ENCODE measurements at places on chromosomes 4 and X.

GRCh38 chrX:72243472-72243871 lies 4.6 kb upstream of the ERCC6L start:
- DNase-seq = peak; percentile 33

- no peak for DNase-seq
These were observed 225.5 kb downstream of the PARM1 start for GRCh38 chr4:75158451-75158850.

- DNase-seq = no peak
These were observed 31.0 kb upstream of the BEX4 start for GRCh38 chrX:103183912-103184311.

DNA sequence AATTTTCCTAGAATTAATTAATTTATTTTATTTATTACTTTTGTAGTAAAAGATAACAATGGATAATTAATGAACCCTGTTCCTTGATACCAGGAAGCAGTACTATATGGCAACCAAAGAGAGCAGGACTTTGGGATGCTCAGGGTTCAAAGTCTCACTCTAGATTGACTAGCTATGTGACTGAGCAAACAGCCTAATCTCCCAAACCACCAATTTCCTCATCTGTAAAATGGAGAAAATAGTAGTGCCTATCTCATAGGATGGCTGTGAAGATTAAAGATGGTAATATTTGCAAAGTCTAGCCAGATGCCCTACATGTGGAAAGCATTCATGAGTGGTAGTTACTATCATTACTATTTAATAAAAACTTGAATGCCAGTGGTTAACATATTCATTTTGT lies 97.6 kb downstream of the PRDM5 start:
- DNase-seq = no peak

GRCh38 chrX:149704664-149705063 lies 7.2 kb upstream of the MAGEA11 start:
- no peak for DNase-seq

- peak; percentile 52 for DNase-seq
These were observed 69.8 kb downstream of the ZNF827 start for GRCh38 chr4:145868637-145869409.

- no peak for DNase-seq
These were observed 790 bp downstream of the CLGN start for GRCh38 chr4:140426610-140427105.

- DNase-seq = peak; percentile 86
These were observed 126.0 kb downstream of the LDB2 start for GRCh38 chr4:16772366-16772850.

GRCh38 chr4:45425135-45425534 lies 698.7 kb downstream of the GABRG1 start:
- DNase-seq = no peak

DNA sequence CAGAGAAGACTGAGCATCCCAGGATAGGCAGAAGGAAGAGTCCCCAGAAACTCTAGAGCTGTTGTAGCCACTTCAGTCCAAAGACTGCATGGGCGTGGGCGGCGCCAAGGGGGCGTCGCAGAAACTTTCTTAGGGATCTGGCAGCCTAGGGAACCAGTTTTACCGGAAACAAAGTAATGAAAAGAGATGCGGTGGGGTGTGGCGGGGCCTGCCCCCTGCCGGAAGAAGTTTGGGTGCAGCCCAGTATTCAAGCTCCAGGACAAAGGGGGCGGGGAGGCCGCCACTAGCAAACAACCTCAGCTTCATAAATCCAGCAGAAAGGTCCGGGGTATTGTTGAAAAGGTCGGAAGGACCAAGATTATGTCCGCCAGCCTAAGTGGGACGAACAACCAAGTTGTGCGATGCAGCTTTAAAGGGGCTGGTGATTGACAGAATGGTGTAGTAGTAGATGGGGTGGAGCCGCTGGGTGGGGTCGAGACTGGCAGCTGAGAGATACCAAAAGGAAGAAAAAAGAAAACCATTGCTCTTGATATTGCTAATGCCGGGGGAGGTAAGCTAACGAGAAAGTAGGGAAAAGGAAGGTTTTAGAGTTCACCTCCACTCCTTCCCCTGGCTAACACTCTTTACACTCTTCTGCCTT lies 190.5 kb downstream of the RRAGB start:
- peak; percentile 2 for DNase-seq

- DNase-seq = no peak
These were observed 1.7 kb downstream of the NELFA start for GRCh38 chr4:2006956-2007653.

DNA sequence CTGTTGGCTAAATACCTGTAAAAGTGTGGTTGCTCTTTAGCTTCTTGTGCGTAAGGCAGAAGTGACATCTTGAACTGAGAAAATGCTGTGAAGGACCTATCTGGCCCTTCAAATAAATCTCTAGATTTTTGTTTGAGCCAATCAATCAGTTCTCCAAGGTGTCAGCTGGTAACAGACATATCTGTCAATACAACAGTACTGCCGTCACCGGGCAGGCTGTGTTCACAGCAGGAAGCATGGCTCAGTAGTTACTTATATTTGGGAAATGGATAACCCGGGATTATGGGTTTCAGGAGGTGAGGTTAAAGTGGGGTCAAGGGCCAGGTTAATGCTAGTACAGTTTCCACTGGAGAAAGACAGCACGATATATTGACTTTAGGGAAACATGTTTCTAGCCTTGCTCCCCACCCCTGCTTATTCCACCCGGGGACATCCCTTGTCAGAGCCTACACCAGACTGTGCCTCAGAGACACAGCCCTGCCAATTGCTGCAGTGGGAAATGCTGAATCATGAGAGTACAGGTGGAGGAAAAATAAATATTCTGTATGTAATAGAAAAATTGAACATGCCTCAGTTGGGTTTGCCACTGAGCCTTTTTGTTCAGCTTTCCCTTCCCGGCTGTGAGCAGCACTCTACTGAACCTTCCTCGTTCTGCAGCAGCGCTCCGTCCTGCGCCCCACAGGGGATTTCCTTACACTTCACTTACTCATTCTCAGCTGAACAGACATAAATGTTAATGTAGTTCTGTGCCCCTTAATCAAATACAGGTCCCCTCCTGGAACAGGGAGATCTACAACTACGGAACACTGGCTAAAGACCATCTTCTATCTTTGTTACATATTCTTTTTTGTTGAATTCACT lies 121.1 kb downstream of the MGST2 start:
- DNase-seq = no peak

DNA sequence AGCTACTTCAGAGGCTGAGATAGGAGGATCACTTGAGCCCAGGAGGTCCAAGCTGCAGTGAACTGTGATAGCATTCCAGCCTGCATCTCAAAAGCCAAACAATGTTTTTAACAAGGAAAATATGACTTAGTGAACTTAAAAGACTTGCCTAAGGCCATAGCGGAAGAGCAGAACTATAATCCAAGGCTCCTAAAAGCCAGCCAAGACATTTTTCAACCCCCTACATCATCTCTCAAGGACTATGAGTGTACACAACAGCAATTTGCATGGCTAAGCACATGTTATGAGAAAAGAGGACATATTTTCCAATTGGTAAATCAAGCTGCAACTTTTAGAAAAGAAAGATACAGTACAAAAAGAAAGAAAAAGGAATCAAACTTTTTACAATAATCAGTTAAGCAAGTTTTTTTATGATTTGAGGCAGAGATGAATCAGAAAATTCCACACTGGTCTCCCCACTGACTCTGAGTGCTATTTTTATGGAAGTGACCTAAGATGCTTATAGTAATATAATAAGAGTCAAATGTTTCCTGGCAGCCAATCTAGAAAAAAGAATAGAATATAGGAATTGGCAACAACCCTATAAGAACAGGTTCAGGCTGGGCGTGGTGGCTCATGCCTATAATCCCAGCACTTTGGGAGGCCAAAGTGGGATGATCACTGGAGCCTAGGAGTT lies 9.8 kb upstream of the ACOT9 start:
- DNase-seq = peak; percentile 52

- peak; percentile 95 for DNase-seq
These were observed 9.9 kb downstream of the TMSB4X start for GRCh38 chrX:12984603-12985319.

DNA sequence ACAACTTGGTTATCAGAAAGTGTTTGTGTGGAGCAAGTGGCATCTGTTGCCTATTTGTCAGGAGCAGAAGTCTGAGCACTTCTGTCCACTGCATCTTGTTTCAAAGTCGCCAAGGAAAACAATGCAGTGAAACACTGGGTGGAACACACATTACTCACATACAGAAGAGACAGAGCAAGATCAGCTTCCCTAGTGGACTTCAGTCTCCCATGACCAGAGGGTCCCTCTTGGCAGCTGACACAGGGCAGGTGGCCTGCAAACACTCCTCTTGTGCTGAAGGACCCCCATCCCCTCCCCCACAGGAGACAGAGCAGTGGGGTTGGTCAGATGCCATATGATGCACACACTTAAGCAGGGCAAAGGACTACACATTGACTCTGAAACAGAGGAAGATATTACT lies 3.6 kb upstream of the BBS12 start:
- no peak for DNase-seq

GRCh38 chrX:119273420-119274192 lies 37.5 kb downstream of the PGRMC1 start:
- DNase-seq = peak; percentile 66

GRCh38 chr4:88725986-88726385 lies 28.4 kb upstream of the NAP1L5 start:
- no peak for DNase-seq

DNA sequence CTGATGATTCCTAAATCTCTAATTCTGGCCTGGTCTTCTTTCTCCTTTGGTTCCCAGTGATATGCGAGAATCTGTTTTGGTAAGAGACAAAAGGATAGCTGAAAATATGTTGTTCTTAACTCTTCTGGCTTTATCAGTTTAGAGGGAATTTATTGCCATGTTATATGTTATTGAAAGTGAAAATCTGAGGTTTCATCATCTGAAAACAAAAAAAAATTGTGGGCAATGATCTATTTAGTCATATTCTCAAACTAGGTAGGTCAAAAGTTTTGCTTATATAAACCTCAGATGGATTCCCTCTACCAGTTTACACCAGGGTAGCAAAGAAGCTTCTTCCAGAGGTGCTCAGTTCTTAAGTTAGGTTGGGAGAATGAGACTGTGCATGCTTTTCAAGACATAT lies 103.6 kb downstream of the ITM2A start:
- no peak for DNase-seq

GRCh38 chr4:161291222-161291621 lies 872.6 kb downstream of the FSTL5 start:
- no peak for DNase-seq

DNA sequence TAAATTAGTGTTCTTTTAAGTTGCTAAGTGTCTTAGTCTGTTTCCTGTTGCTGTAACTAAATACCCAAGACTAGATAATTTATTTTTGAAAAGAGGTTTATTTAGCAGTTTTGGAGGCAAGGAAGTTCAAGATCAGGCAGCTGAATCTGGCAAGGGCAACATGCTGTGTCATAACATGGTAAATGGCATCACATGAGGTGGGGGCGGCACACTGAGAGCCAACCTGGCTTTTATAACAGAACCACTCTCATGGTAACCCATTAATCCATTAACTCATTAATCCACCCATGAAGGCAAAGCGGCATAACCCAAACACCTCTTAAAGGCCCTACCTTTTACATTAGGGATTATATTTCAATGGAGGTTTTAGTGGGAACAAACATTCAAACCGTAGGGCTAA lies 182.2 kb upstream of the GATB start:
- no peak for DNase-seq

DNA sequence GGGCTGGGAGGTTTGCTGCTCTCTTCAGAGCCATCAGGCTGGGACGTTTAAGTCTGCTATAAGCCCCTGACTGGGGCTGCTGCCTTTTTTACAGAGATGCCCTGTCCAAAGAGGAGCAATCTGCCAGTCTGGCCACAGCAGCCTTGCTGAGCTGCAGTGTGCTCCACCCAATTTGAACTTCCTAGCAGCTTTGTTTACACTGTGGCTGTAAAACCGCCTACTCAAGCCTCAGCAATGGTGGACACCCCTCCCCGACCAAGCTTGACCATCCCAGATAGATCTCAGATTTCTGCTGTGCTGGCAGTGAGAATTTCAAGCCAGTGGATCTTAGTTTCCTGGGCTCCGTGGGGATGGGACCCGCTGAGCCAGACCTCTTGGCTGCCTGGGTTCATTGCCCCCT lies 40.7 kb downstream of the SPATA18 start:
- no peak for DNase-seq

DNA sequence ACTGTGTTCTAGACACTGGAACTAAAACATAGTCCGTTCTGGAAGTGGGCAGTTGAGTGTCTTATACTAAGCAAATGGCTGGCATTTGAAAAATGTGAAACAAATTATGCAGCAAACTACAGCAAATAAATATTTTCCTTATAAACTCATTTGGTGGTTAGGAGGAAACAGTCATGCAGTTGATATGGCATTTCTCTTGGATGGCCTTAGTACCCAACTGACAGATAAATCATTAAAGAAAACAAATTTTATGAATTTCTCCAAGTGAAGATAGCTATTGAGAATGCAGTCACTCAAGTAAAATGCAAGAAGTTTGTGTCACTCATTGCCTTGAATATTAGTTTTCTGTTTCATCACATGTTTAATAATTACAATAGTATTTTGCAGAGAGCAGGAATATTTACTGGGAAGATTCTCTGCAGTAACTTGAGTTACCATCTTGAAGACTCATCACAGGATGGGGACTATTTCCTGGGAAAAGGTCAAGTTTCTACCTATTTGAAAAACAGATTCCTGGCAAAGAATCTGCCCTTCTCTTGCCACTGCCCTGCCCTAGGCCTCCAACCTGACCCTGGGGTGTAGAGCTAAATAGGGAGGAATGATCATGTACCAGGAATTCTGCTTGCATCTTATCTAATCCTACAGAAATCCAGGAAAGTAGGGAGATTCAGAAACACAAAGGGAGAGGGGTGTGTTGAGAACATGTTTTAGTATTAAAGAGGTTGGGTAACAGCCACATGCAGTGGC lies 105.9 kb downstream of the SH3RF1 start:
- DNase-seq = peak; percentile 56

GRCh38 chr4:80092847-80093246 lies 19.8 kb upstream of the ANTXR2 start:
- DNase-seq = no peak

- no peak for DNase-seq
These were observed 32.5 kb upstream of the FGFR3 start for GRCh38 chr4:1760521-1761071.

DNA sequence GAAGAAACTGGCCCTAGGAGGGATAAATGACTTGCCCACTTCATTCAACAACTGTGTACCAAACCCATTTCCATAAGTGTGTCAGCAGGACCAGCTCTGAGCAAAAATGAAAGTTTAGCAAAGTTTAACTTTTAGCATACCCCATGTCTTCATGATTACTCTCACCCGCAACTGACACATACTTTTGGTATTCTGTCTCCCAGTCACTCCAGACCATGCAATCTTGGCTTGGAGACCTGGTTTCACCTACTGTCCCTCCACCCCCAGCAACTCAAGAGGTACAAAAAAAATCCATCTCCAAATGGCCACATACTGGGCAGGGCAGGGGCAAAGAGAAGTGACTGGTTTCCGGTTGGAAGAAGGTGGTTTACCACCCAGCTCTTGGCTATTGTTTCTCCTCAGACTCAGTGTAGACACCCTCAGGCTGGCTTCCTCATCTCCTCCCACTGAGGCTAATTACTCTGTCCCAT lies 79.8 kb downstream of the RLIM start:
- DNase-seq = peak; percentile 60

GRCh38 chrX:49172280-49172780 lies 632 bp downstream of the PLP2 start:
- DNase-seq = no peak

GRCh38 chr4:85372966-85373365 lies 102.0 kb upstream of the ARHGAP24 start:
- peak; percentile 8 for DNase-seq
